Activated CD4-positive, alpha-beta T cell treated with anti-CD3 and anti-CD28 coated beads, Interleukin-2, amount 50 U/mL, for 48 hours (primary cell): ENCODE measurements at places on chromosomes 5 and 9.

- DNase-seq = no peak
These were observed 663.7 kb upstream of the MEF2C start for GRCh38 chr5:89546657-89547056.

GRCh38 chr5:76391014-76391413, 12.1 kb upstream of the IQGAP2 start:
- DNase-seq = no peak

DNA sequence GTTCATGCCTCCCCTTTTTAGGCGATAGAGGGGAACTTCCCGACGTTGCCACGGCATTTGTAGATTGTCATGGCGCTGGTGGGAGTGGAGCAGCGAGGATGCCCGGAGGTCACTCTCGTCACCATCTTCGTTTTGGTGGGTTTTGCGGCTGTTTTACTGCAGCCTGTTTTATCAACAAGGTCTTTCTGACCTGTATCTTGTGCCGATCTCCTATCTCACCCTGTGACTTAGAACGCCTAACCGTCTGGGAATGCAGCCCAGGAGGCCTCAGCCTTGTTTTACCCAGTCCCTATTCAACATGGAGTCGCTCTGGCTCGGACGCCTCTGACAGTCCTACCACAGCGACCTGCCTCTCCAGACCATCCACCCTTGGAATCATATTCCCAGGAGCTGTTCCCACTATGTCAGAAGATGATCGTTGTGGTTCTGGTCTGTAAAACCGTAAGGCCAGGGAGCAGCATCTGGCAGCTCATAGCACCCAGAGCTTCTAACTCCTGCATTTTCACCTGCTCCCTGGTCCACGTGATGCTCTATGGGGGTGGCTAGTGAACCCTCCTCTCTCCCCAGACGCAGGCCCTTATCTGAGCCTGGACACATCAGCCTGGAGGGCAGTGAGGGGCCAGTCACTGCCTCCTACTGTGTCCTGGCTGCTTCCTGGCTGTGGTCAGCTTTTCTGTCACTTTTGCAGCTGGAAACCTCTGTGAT, 35.1 kb upstream of the CLK4 start:
- no peak for DNase-seq

- no peak for DNase-seq
These were observed 5.2 kb downstream of the EXOC3 start for GRCh38 chr5:448061-448765.

GRCh38 chr9:113636165-113636564, 172.6 kb downstream of the RGS3 start:
- no peak for DNase-seq

DNA sequence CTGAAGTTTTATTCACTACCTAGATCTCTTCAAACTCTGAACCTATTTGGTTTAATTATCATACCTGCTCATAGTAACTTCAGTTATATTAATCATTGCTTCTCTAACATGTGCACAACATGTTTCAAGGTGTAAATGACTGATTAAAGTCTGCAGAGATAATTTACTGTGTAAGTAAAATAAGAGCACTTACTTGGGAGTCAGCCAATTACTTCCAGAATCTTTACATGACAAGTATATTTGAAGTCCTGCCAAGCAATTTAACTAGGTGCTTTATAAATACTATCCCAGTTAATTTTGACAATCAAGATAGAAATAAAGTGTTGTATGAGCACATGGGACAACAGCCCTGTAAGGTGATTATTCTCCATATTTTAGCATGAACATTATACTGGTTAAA, 109.9 kb downstream of the RFX3 start:
- no peak for DNase-seq

DNA sequence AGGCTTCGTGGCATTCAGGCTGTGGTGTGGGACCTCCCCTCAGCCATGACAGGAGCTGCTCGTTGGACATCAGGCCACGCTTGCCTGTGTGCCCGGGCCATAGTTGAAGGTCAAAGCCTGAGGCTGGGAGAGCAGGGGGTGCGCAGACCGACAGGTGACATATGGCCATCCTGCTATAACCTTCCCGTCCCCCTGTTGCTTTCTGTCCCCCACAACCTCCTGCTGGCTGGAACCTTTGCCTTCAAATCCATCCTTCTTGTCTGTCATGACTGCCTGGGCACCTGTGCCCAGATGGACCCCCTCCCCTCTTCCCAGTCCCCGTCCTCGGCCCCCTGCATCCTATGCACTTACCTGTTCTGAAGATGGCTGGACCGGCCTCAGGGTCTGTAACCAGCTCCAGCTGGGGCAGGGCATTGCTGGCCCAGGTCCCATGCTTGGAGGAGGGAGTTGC, 83.2 kb downstream of the WNK2 start:
- peak; percentile 0 for DNase-seq

DNA sequence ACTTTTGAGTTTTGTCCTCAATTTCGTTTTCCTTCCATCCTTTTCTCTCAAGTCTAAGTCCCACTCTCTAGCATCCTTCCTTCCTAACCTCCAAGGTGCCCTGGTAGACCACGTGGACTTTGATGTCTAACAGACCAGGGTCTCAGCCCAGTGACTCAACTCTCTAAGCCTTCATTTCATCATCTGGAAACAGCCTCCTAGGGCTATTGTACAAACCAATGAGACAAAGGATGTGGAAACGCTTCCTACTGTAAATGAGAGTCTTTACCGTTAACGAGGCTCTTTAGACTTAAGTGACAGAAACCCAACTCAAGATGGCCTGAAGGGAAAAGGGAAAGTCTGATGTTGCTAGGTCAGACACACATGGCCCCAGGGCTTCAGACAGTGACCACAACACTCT, 49.2 kb upstream of the CPLX2 start:
- DNase-seq = peak; percentile 33

- DNase-seq = no peak
These were observed 33.8 kb upstream of the ACO1 start for GRCh38 chr9:32350682-32351081.

GRCh38 chr5:128062172-128062746, 21.3 kb upstream of the SLC12A2 start:
- no peak for DNase-seq

GRCh38 chr5:84287951-84288350, 96.7 kb downstream of the EDIL3 start:
- no peak for DNase-seq

DNA sequence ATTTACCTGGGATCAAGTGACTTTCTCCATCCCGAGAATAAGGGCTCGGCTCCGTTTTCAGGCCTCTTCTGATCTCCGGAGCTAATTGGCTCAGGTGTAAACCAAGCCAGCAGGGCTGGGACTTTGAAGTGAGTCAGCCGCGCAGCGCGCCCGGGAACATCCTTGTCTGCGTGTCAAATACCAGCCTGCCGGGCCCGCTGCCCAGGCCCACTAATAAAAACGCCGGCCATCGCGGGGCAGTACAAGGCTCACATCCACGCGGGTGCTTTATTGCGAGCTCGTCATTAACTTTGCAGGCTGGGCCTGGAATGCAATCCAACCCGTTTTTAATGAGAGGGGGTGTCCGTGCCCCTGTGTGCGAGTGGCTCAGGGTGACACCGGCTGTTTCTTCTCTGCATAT, 416.8 kb downstream of the IRX2 start:
- no peak for DNase-seq

GRCh38 chr9:107648153-107648715, 158.7 kb upstream of the KLF4 start:
- no peak for DNase-seq

- no peak for DNase-seq
These were observed 179.5 kb downstream of the ZNF608 start for GRCh38 chr5:124566875-124567450.

GRCh38 chr9:114143234-114143633, 12.1 kb upstream of the COL27A1 start:
- DNase-seq = no peak

DNA sequence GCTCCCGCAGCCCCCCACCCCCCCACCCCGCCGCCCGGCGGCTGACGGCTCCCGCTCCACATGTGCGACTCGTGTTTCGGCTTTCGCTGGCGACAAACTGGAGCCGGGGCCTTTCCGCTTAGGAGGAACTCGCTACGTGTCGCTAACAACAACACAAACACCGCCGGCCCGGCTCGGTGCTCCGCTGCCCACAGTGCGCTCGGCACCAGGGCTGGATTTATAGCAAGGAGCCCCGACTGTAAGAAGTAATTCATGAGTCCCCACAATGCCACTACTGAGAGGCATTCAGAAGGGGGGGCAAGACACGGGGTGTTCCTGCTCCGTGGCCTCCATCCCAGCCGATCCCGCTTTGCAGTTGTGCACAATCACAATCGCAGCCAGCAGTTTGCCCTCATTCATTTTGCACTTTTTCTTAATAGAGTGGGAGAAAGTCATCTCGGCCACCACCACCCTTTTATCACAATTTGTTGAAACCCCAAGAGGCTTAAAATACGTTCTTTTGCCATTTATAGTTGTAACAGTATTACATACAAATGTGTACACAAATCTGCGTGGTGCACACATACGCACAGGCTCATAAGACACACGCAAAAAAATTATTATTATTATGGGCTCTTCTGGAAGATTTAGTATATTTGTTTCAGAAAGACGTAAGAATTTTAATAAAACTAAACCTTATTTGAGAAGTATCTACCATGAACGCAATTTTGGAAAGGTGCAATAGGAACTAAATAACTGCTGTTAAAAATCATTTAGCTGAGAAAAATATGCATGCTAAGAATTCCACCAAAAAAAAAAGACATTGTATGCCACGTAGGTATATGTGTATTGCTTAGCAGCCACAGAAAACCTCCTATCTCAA, 48.1 kb downstream of the EBF1 start:
- DNase-seq = no peak

- no peak for DNase-seq
These were observed 55.0 kb upstream of the TRPC7 start for GRCh38 chr5:136420168-136420898.

- no peak for DNase-seq
These were observed 445.0 kb upstream of the RIOK2 start for GRCh38 chr5:97628031-97628430.

DNA sequence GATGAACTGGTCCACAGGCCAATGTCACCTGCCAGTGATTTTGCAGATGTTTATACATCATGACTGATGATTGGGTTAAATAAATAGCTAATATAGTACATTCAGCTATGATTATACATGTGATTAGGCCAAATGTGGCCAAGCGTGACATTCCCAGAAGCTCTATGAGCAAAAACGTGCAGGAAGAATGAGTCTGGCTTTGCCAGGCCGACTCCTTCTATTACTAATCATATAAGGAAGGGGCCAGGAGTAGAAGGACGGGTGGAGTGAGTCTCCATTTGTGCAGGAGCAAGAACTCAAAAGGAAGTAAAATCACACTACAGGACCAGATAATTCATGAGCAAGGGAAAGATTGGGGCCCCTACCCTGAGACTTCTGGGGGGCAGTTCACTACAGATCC, 178.2 kb downstream of the ROR2 start:
- DNase-seq = no peak

DNA sequence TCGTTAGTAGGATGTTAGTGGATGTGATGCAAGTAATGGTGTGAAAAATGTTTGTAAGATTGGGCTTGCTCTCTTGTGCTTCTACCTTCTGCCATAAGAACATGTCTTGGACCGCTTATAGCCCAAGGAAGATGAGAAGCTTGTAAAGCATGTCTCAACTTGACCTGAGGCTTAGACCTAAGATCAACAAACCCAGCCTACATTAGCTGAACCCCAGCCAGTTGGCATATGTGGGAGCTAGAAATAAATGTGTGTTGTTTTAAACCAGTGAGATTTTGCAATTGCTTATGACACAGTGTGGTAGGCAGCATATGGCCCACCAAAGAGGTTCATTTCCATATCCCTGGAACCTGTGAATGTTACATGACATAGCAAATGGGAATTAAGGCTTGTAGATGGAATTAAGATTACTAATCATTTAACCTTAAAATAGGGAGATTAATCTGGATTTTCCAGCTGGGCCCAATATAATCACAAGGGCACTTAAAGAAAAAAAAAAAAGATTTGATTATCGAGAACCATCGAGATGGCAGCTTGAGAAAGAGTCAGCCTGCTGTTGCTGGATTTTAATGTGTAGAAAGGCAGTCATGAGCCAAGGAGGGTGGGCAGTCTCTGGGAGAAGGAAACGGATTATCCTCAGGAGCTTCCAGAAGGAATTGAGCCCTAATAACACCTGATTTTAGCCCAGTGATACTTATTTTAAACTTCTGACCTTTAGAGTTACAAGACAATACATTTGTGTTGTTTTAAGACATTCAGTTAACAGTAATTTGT, 27.3 kb upstream of the EDIL3 start:
- DNase-seq = no peak

GRCh38 chr9:72315510-72316311, 49.3 kb downstream of the ZFAND5 start:
- no peak for DNase-seq

DNA sequence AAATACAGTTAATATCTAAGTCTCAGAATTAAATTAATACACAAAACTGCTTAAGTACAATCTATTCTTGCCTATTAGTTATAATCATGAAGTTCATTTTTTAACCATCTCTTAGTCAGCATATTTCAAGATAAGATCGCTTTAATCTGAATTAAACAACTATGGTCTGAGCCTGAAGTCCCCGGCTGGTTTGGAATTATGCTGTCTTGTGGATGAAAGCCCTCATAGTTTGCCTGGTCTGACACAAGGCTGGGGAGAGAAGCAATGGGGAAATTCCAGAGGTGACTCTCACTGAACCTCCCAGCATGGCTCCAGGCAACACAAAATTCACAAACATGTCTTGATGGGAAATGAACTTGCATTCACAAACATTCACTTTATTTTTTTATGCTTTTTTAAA, 28.0 kb upstream of the GRAMD2B start:
- DNase-seq = no peak

GRCh38 chr5:52898961-52899680, 90.0 kb upstream of the ITGA2 start:
- no peak for DNase-seq

DNA sequence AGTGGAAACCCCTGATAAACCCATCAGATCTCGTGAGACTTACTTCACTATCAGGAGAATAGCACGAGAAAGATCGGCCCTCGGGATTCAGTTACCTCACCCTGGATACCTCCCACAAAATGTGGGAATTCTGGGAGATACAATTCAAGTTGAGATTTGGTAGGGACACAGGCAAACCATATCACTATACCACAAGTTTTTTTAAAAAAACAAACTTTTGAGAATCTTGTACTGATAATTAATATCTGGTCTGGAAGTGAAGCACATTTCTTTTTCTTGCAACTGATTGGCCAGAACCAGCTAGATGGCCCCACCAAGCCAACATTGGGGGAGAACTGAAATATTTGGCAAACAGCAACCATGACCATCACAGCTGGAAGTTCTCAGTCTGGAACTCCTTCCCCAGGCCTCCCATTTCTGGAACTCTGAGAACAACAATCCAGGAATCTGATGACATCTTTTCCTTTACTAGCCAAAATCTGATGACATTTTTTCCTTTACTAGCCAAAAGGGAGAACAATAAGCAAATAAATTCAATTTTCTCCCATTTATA, 51.8 kb upstream of the CDKN2B start:
- no peak for DNase-seq

DNA sequence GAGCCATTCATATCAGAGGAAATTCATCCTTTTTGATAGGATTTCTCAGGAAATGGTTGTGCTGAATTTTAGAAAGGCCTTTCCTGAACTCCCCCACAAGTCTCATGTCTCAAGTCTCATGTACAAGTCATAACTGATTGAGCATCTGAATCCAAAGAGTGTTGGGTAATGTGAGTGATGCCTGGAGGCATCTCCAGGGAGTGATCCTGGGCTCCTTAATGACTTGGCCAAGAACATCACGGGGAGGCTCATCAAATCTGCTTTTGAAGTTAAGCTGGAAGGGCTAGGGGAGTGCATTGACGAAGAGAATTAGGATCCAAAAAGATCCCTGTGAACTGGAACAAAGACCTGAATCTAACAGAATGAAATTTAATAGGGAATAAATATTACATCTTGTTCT, 79.2 kb downstream of the MAST4 start:
- no peak for DNase-seq

GRCh38 chr5:96207420-96207819, 225.6 kb downstream of the PCSK1 start:
- no peak for DNase-seq

- DNase-seq = no peak
These were observed 92.7 kb downstream of the NRG2 start for GRCh38 chr5:139950436-139950835.
